ENCODE measurements at places on chromosomes 1 and 21. TPM values are rescaled to one million over a fixed set of nuclear protein-coding genes. Genes with fewer than 3 reads are reported as not detected.

GRCh38 chr1:168281603-168282325 lies 1.1 kb downstream of the TBX19 start:
- DNase-seq = no peak
- H3K4me1 ChIP-seq = no peaks in the 10 kb centered on the region
- H3K4me3 ChIP-seq = no peak overlapping the region

Gene FAM167B
- total RNA-seq = 5.6 TPM

- no peak overlapping the region for H3K4me3 ChIP-seq
- no peak overlapping the region for H3K27ac ChIP-seq
These were observed 45.3 kb upstream of the RGS5 start for GRCh38 chr1:163248064-163248463.

DNA sequence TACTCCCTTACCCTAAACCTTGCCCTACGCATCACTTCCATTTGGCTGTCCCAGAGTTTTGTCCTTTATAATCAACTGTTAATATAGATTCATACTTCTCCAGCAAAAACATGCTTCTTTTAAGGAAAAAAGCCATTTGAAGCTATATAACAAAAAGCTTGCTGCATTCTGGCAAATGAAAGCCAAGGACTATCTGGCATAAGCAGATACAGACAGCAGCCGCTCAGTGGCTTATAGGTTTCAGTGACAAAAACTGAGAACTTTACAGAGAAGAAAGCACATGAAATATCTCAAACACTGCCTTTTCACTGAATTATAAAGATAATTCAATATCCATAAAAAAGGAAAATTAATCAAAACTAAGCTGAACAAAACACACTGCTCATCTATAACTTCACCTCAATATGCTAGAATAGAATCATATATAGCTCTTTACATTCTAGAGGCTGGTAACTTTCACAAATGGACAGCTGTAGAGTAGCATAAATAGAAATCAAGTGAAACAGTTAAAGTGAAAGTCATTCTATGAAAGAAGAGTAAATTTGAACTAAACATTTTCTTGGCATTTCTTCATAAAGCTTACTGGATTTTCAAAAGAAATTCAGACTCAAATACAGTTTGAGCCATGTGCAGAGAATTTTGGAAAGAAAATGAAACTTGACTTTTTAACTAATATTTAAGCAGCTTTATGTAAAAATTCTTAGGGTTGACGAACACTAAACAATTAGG lies 19.6 kb downstream of the CDC42BPA start:
- peaks cover 3% of the 10 kb centered on the region for H3K4me1 ChIP-seq
- no peak for DNase-seq
- H3K27ac ChIP-seq = peak overlapping the region; percentile 2
- H3K27me3 ChIP-seq = no peaks in the 10 kb centered on the region
- H3K36me3 ChIP-seq = no peaks in the 10 kb centered on the region
- no peak overlapping the region for H3K4me3 ChIP-seq

- DNase-seq = no peak
- no peak overlapping the region for H3K4me3 ChIP-seq
- H3K27me3 ChIP-seq = no peaks in the 10 kb centered on the region
- H3K4me1 ChIP-seq = peaks cover 14% of the 10 kb centered on the region
- H3K27ac ChIP-seq = no peak overlapping the region
These were observed 2.3 kb upstream of the MKNK1 start for GRCh38 chr1:46606255-46606965.

DNA sequence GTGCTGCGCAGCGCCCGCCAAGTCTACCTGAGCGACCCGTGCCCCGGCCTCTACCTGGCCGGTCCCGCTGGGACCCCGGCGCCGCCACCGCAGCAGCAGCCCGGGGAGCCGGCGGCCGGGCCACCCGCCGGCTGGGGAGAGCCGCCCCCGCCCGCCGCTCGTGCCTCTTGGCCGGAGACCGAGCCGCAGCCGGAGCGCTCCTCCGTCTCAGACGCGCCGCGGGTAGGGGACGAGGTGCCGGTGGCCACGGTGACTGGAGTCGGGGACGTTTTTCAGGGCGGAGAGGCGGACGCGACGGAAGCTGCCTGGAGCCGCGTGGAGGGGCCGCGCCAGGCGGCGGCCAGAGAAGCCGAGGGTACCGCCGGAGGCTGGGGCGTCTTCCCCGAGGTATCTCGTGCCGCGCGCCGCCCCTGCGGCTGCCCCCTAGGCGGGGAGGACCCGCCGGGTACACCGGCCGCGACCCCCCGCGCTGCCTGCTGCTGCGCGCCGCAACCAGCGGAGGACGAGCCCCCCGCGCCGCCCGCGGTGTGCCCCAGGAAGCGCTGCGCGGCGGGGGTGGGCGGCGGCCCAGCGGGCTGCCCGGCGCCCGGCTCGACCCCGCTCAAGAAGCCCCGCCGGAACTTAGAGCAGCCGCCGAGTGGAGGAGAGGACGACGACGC lies 646 bp downstream of the IER5 start:
- peak overlapping the region; percentile 82 for H3K27ac ChIP-seq
- peaks cover 8% of the 10 kb centered on the region for H3K4me1 ChIP-seq

DNA sequence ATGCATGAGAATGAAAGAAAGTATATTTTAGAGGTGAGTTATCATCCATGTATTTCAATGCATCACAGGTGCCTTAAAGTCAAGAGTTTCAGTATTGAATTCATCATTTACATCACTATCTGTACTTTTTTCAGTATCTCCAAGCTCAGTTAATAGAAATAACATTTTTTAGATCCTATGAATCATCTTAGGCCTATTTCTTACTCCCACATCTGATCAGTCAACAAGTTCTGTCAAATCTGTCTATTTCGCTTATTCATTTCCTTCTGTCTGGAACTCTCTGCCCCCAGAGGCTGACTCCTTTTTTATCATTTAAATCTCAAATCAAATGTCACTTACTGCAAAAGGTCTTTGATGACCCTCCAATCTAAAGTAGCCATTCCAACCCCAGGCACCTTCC lies 295.2 kb downstream of the LRRC7 start:
- H3K27me3 ChIP-seq = no peaks in the 10 kb centered on the region
- no peak overlapping the region for H3K4me3 ChIP-seq
- no peaks in the 10 kb centered on the region for H3K4me1 ChIP-seq
- H3K27ac ChIP-seq = no peak overlapping the region
- DNase-seq = no peak

- H3K36me3 ChIP-seq = no peaks in the 10 kb centered on the region
- no peak for DNase-seq
- no peaks in the 10 kb centered on the region for H3K4me1 ChIP-seq
These were observed 19.5 kb downstream of the ZNF695 start for GRCh38 chr1:246988316-246988715.

DNA sequence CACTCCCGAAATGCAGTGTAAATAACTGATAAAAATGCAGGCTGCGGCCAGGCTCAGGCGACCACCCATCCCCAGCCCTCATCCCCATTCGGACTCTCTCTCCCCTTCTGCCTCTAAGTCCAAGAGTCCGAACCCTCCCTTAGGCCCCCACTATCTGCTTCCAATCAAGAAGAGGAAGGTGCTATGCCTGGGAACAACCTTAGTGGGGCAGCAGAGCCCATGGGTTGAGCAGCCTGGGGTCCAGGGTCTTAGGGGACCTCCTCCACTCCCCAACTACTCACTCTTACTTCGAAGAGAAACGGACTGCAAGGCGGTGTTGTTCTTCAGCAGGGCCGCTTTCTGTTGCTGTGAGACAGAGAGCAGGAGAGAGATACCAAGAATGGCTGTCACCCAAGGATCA lies 12.2 kb downstream of the ARHGEF2 start:
- no peaks in the 10 kb centered on the region for H3K27me3 ChIP-seq
- no peak overlapping the region for H3K27ac ChIP-seq
- H3K36me3 ChIP-seq = peaks cover 55% of the 10 kb centered on the region
- peaks cover 53% of the 10 kb centered on the region for H3K4me1 ChIP-seq
- DNase-seq = no peak

Gene LINGO4
- 0.13 TPM for total RNA-seq

Gene NTNG1
- total RNA-seq = 0.54 TPM
